ENCODE measurements at places on chromosomes 13 and 19.

DNA sequence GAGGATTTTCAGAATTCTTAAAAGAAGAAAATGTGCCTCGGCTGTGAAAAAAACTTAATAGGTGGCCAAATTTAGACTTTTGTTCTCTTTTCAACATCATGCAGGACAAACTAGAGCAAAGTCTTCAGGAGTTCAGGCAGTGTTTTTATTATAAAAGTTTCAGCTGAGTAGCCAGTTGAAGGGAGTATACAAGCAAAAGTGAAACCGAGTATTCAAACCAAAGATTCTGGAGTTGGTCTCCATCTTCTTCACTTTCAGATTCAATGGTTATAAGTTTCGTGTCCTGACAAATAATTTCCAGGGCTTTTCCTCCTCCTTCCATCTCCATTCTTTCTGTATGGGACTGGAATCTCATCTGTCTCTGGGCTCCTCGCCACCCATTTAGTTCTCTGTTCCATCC lies 379.7 kb downstream of the GPC5 start:
- no peak for DNase-seq

DNA sequence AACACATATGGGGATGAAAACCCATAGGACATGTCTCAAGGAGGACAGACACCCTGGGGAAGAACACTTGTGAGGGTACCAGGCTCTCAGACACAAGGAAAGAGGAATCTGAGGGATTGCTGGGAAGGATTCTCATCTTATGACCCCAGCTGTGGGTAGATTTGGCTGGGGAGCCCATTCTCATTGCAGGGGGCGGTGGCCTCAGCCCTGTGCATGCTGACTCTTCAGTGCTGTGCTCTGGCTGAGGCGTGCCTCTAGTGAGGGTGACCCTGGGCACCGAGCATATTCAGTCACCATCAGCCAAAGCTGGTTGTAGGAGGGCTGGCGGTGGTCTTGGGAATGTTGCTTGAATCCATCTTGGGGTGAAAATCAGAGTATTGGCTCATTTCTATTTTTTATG lies 140.7 kb downstream of the TM9SF2 start:
- DNase-seq, result no peak

GRCh38 chr13:73610799-73611592 lies 523.2 kb downstream of the KLF12 start:
- no peak for DNase-seq

GRCh38 chr13:70310396-70311119 lies 202.3 kb upstream of the KLHL1 start:
- no peak for DNase-seq

DNA sequence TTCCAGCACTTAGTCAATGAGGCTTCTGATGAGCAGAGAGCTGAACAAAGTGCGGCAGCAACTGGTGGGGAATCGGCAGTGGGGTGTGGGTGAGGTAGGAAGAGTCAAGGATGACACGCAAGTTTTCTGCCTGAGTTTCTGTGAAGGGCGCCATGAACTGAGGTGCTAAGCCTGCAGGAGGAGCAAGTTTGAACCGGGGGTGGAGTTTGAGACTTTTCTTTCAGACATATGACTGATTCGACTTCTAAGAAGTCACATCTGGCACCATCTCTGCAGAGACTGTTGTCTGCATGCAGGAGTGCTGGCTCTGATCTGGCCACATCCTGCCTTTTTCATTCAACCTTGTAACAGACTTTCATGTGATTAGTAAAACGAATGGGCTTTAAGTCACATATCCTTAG lies 14.8 kb upstream of the GPI start:
- no peak for DNase-seq

DNA sequence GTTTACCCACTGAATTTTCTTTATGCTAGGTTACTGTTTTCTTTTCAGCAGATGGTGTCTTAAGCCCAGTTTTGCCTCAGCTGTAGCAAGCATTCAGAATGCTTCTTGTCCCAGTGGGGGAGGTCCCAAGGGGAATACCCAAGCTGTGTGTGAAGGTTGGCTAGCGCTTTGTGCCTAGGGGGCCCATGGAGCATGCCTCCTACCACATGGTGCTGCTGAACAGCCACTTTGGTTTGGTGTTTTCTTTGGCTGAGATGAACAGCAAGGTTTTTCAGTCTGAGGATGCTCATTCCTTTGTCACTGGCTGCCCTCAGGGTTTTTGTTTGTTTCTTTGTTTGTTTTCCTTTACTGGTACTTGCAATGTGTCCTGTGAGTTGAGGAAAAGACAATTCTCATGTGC lies 99.0 kb downstream of the PCDH20 start:
- no peak for DNase-seq

GRCh38 chr13:97316390-97316789 lies 94.3 kb downstream of the MBNL2 start:
- DNase-seq, result no peak

DNA sequence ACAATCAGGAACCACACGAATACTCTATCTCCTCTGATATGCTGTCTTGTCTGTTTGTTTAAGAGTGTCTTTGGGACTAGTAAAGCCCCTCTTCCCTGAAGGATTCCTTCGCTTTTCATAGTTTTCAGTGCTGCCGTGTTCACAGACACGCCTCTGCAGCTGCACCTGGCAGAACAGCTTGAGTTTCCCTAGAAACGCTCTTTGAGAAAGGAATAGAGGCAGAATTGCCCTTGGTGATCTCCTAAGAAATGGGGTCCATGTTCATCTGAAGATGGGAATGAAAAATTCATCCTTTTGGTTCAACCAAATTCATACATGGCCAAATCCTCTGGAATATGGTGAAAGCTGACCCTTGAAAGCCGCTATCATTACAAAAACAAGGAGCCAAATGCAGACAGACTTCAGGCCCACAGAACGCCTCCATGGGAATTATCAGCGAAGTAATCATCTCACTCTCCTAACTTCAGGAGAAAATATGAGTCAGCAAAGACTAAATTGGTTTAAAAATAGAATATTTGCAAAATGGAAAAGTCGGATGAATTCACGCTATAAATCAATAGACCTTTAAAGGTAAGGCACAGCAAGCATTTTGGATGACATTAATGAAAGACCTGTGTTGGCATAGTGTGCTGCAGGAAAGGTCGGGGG lies 5.5 kb downstream of the SACS start:
- no peak for DNase-seq

- no peak for DNase-seq
Observed at GRCh38 chr13:97376981-97377380, 57.0 kb upstream of the RAP2A start.

DNA sequence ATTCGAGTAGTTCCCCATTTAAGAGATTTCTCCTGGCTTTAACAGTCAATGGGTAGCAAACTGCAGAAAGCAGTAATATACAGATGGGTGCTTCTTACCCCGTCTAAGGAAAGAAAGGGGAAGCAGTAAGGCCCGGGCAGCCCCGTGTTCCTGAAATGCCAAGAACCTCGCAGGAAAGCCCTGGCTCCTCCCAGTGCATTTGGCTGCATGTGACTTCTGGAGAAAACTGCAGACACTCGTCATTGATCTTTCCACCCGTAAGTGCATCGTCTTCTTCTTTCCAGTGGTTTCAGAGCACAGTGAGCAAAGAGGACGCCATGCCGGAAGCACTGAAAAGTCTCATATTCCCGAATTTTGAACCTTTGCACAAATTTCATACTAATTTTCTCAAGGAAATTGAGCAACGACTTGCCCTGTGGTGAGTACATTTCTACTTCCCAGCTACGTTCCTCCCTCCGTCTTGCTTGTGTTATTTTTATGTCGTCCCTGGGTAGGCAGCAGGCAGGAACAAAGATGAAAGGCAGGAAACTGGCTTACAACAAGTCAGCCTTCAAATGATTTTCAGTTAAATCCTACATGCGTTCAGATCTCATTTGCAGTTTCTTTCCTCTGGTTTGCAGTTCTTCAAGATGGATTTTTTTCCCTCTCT lies 165.2 kb downstream of the STK24 start:
- no peak for DNase-seq

DNA sequence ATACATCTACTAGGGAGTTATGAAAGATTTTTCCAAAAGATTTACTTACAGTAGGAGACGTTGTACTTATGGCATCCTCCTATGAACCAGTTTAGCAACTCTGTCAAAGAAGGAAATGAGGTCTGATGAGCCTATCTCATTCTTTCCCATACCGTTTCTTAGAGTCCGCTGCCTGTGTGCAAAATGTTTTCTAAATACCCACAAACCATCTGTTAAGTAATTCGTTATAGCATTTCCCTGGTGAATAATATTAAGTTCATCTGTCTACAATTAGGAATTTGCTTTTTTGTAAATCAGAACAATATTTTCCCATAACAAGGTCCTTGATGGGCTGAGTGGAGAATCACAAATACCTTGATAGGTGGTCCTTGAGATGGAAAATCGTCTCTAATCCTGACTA lies 178.8 kb upstream of the TMTC4 start:
- DNase-seq, result no peak

DNA sequence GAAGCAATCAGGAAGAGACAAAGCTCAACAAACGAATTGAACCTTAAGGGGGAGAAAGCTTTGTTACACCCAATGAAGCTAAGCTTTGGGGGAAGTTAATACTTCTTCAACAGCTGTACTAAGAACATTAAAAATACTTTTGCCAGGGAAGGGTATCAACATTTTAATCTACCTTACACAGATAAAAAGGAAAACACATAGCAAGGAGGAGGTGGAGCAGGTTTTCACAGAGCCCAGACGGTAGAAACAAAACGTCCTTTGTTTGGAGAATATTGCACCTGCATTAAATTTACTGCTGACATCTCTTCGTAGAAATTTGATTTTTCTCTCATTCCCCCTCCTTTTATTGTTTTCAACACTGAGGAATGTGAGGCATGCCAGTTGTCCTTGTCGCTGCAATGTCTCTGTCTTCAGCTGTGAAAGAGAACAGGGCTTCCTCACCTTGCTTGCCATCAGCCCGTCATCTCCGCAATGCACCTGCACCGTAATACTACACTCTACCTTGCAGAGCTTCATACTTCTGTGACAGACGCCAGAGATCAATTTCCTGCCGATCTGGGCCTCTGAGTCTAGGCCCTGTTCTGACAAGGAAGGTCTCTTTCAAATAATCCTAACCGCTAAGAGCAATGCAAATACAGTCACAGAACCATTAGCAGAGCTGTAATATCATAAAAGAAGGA lies 270.8 kb downstream of the SPRY2 start:
- DNase-seq, result no peak

DNA sequence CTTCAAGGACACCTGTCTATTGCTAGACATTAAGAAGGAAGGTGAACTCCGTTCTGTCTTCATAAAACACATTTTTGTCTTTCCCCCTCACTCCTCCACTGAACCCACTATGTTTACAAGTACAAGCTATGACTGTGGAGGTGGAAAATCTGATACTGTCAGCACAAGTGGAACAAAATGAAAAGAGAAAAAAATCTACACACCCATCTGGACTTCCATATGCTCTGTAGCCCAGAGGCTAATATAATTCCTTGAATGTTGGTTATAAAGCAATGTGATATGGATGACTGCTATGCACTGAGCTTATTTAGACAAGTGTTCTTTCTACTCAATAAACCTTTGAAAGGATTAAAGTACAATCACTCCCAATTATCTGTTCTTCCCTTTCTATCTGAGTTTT lies 713.5 kb downstream of the DIAPH3 start:
- DNase-seq, result no peak

GRCh38 chr19:21166436-21166835 lies 24.6 kb downstream of the ZNF431 start:
- no peak for DNase-seq

- no peak for DNase-seq
Observed at GRCh38 chr19:40366697-40367561, 18.4 kb downstream of the PLD3 start.

DNA sequence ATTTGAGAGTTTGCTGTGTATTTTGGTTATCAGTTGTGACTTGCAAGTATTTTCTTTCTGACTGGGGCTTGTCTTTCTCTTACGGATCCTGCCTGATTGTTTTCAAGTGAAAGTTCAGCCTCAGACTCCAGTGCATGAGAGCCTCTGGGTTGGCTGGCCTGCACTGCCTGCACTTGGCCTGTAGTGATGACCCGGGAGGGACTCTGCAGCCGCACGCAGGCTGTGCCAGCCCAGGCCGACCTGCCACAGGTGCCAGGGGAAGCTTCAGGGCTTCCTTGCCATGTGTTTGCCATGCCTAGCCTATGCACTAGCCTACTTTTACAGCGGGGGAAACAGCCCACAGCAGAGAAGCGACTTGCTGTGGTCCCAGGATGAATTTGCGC lies 77.0 kb downstream of the KDM4B start:
- DNase-seq, result no peak
